ENCODE measurements at places on chromosomes 5 and 9.

DNA sequence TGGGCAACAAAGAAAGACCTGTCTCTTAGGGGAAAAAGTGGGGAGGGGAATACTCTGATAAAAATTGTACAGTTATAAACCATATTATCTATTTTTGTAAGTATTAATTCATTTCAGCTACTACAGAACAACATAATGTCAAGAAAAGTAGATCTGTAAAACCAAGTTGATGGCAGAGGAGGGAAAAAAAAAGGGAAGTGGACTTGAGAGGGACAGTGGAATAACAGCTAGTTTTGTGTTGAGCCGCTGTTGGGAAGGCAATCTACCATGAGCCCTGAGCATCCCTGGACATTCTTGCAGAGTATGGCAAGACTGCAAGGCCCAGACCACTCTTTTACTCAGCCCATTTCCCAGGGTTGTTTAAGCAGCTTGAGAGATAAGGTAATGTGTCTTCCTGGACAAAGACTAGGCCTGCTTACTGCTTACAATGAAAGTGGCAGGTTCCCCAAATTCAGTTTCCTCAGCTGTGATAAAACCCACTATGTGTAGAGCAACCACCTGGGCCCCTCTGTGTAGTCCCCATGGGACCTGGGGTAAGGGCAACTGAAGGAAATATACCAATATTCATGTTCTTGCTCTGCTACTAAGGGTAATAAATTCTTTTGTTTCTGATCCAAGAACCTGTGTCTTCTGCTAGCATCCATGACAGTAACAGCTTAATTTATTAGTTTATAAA, 25.0 kb downstream of the CEP120 start:
- DNase-seq: no peak

DNA sequence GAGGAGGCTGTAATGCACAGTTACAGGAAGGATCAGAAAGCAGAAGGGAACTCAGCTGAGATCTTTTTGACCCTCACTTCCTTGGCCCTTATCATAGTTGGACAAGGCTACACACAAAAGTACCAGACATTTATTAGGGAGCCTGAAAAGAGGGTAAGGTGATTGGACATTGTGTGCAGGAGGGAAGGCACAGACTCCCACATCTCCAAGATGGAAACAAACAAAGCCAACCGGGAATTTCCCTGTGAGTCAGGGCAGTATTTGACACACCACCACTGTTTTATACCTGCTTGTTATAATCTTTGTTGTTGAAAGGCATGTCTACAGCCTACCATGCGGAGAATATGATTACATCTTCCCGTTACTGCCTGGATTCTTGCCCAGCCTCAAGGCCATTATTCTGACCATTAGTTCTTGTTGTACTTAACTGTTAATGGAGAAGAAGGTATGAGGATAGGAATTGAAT, 3.0 kb upstream of the CCNG1 start:
- no peak for DNase-seq

GRCh38 chr9:72533322-72533721, 11.9 kb downstream of the TMC1 start:
- DNase-seq: no peak

DNA sequence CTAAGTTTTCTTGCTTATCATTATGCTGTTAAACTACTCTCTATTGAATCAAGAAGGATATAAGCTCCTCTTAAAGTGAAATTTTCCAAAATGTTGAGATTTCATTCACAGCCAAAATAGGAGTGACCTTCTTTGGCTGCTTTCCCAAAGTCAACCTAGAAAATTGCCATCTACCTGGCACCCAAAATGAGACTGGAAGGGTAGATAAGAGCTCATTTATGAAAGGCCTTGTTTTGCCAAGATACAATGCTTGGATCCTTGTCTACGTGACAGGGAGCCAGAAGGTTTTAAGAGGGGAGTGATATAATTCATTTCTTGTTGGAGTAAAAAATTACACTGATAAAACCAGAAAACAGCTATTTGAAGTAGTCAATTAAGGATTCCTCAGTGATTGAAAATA, 287.1 kb downstream of the IZUMO3 start:
- DNase-seq: no peak

GRCh38 chr5:157348049-157348400, 82.1 kb downstream of the CYFIP2 start:
- no peak for DNase-seq

DNA sequence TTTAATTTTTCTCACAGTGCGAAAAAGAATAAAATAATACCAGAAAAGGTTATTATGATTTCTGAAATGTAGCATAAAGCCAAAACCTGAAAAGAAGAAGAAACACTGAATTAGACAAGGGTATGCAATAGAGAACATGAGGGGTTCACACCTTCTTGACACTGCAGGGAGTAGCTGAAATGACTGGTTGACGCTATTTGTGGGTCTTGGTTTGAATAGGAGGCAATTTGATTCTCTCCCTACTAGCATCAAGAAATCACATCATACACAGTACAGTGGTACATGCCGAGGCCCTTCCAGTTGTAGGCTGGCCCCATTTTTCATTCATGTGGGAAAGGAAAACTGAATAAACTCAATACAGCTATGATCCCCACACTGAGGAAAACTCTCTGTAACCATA, 68.6 kb downstream of the NR3C1 start:
- no peak for DNase-seq

DNA sequence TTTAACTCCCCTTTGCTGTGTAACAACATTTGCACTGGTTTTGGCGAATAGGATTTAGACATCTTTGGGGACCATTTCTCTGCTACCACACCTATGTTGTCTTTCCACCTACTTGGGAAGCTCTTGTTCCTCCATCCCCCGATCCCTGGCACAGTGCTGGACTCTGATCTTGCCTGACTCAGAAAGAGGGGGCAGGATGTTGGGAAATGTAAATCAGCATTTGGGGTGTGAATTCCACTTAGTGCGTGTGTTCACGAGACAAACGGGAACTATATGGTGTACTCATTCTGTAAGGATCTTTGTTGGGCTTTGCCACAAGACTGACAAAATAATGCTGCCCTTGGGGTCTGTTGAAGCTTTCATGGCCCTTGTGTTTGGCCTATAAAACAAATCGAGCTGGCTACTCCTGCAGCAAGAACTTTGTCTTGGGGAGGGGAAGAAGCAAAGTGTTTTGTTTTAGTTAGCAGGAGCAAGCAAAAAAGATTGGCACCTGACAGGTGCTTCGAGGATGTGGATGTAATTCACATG, 18.5 kb downstream of the TMEM268 start:
- no peak for DNase-seq

- no peak for DNase-seq
Observed at GRCh38 chr9:111078391-111079038, 40.2 kb upstream of the LPAR1 start.

DNA sequence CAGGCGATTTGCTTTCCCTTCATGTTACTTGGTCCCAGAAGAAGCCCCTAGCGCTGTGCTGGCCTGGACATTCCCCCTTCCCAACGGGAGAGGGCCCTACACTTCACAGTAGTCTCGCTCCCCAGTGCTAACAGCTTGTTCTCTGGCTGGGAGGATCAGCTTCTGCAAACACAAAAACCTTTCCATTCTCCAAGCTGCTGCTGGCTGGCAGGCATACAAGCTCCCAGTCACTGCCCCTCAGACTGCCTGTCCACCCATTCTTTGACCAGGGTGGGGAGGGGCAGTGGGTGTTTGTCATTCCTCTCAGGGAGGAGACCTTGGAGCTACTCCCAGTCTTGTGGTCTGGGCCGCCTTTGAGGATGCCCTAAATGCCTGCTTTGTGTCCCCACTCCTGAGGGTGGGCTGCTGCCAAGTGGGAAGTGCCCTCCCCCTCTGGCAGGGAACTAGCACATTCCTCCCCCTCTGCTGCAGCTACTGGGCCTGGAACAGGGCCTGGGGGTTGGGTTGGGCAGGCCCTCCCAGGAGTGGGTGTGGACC, 20.8 kb downstream of the ENHO start:
- no peak for DNase-seq

GRCh38 chr5:96093890-96094381, 132.3 kb upstream of the ELL2 start:
- no peak for DNase-seq

- no peak for DNase-seq
Observed at GRCh38 chr9:114425126-114425525, 37.3 kb upstream of the AKNA start.

DNA sequence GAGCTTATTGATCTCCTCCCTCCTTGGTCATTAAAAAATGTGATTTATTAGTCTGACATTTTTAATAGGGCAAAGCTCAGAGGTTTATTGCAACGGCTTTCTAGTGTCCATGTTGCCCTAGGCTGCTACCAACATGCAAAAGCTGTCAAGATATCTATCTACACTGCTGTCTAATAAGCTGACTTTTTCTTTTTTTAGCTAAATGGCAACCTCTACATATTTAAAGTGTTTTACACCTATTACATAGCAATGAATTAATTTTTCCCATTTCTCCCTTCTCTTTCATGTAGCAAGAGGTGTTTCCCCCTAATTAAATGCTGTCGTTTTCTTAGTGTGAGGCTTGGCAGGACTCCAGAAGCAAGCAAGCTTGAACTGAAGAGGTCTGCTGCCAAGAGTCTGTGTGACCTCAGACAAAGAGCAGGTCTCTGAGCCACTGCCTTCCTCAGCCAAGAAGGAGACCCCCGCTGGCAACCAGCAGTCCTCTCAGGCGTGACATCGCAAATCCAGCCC, 79.4 kb downstream of the GAS1 start:
- DNase-seq: no peak

DNA sequence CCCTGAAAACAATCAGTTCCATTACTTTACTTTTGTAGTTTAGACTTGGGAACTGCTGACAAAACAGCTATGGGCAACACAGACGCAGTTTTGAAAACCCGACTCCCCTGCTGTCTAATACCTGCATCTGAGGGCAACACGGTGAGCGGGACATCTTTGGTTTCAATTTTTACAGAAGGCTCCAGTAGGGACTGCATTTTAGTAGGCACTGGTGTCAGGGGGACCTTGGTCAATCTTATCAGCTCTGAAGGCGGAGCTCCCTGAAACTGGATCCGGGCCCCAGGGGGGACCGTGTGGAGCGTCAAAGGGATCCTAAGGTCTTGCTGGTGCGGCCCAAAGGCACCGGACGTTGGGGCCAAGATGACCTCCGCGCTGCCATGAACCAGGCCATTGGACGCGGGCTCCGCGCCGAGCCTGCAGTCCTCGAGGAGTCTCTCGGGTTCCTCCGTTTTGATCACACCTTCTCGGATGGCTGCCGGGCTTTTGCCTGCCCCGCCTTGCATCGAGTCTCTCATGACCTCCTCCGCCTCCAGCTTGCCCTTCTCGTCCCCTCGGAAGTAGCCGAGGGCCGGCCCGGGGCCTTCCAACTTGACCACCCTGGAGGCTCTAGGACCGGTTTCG, 1.1 kb downstream of the SOX30 start:
- DNase-seq: no peak

GRCh38 chr9:137740312-137740711, 121.5 kb downstream of the EHMT1 start:
- peak; percentile 86 for DNase-seq

DNA sequence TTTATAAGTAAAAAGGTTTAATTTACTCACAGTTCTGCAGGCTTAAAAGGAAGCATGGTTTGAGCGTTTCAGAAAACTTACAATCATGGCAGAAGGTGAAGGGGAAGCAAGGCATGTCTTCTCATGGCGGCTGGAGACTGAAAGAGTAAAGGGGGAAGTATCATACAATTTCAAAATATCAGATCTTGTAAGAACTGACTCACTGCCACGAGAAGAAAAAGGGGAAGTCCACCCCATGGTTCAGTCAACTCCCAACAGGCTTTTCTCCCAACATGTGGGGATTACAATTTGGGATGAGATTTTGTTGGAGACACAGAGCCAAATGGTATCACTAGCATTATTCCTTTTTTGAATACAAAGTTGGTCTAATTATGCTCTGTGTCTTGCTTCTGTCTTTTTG, 627.9 kb upstream of the ST8SIA4 start:
- no peak for DNase-seq

GRCh38 chr5:82885627-82886389, 191.4 kb downstream of the TMEM167A start:
- DNase-seq: no peak

DNA sequence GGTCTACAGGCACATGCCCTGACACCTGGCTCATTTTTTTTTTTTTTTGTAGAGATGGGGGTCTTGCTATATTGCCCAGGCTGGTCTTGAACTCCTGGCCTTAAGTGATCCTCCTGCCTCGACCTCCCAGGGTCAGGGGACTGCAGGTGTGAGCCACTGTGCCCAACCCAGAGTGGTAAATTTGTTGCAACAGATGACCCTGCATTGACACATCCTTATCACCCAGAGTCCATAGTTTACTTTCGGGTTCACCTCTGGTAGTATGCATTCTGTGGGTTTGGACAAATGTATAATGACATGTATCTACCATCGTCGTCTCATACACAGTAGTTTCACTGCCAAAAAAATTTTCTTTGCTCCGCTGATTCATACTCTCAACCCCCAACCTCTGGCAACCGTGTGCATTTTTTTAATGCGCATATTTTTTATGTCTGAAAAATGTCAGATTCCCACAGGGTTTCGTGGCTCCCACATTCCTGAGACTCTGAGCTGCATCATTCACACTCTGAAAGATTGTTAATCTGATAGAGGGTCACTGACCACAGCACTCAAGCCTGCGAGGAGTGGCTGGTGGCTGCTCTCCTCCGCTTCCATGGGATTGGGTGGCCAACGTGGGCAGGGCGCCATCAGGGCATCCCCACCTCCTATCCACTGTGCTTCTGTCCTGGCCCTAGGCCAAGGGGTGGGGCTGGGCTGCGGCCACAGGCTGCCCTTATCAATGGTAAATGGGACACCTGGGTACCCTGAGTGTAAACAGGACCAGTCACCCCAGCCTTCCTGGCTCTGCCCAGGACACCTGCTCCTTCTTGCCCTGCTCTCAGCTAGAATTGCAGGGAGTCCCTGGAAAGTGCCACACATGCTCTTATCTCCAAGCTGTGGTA, 9.6 kb downstream of the NDST1 start:
- DNase-seq: no peak

GRCh38 chr9:124694414-124695279, 76.5 kb downstream of the NR6A1 start:
- DNase-seq: no peak

DNA sequence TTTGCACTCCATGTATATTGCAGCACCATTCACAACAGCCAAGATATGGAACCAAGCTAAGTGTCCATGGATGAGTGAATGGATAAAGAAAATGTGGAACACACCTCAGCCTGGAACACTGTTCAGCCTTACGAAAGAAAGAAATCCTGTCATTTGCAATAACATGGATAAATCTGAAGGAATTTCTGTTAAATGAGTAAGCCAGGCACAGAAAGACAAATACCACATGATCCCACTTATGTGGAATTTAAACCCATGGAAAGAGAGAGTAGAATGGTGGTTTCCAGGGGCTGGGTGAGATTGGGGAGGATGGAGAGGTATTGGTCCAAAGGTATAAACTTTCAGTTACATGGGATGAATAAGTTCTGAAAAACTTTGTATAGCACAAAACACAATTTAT, 228.9 kb upstream of the CD180 start:
- no peak for DNase-seq
